Gastroesophageal sphincter (tissue), 4 donors: ENCODE measurements at places on chromosomes 11 and 22. TPM values are rescaled to one million over a fixed set of nuclear protein-coding genes. Genes with fewer than 3 reads are reported as not detected.

- no peak for ATAC-seq
These were observed 26.5 kb upstream of the ROBO3 start for GRCh38 chr11:124838805-124839127.

DNA sequence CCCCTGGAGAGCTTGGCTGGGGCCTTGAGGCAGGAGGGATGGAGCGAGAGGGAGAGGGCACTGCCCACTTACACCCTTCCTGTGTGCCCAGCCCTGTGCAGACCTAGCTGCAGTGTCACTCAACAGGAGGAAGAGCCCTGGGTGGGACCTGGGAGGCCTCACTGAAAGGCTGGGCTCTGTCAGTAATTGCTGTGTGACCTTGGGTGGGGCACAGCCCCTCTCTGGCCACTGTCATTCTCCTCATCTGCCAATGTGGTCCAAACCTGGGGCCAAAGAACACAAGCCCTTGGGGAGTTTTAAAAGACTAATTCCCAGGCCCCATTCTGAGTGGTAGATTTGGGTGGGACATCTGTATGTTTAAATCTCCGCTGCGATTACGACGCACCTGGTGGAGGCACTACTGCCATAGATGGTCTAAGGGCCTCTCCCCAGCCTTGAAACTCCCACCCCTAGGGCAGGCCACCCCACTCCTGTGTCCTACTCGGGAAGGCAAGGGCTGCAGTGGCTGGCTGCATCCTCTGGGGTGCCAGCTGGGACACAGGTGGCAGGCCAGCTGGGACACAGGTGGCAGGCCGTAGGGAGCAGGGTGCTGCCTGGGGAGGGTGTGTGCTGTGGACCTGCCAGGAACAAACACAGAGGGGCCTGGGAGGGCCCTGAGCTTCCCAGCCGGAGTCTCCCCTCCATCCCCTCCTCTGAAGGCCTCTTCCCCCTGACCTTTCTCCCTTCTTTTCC is 12.3 kb upstream of the SOX10 start:
- ATAC-seq: no peak

- no peak for ATAC-seq
These were observed 166.0 kb upstream of the RASSF10 start for GRCh38 chr11:12842933-12843636.

- no peak for ATAC-seq
These were observed 219.7 kb downstream of the CEP164 start for GRCh38 chr11:117547195-117547850.

CFAP300 gene
- 1.4 TPM for total RNA-seq

KDM4E gene
- total RNA-seq: not detected

PDXP gene
- total RNA-seq: 19.2 TPM

IGSF9B gene
- total RNA-seq: 58.5 TPM
